Karpas-422 (cell line): ENCODE measurements at places on chromosomes 4 and X.

DNA sequence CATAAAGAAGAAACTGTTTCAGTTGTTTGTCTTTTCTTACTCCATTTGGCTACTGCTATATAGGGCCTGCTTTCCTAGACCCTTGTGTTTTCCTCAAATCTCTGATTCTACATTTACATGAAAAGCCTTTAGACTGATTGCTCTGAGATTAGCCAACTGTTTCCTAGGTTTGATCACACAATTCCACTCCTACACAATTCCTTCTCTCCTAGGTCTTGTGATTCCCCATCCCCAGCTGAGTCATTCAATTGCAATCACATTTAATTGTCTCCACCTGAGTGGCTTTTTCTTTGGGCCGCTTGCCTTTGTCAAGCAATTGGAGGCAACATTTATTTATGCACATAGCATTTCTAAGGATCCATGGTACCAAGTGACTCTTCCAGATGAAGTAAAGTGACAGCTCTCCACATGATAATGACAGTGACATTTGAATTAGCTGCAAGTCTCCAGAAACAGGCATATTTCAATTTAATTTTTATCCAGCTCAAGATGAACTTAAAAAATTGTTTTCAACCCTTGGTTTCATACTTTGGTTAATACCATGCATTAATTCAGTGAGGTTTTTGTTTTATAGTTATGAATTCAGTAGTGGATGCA lies 35.8 kb downstream of the ATXN3L start:
- no peak for DNase-seq

DNA sequence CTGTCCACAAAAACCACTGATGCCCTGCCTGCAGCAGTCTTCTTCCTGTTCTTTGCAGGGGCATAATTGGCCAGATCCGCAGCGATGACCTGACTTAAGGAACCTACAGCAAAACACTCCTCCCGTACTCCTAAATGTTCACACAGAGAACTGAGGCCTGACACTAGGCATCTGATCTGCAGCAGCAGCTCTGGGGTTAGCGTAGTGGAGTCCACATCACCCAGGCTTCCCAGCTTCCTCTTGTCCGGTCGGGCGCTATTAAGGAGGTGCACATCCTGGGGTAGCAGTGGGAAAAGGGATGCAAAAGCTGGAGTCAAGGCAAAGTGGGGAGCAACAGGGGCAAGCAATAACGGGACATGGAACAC lies 758 bp downstream of the SCFD2 start:
- DNase-seq = peak; percentile 70

DNA sequence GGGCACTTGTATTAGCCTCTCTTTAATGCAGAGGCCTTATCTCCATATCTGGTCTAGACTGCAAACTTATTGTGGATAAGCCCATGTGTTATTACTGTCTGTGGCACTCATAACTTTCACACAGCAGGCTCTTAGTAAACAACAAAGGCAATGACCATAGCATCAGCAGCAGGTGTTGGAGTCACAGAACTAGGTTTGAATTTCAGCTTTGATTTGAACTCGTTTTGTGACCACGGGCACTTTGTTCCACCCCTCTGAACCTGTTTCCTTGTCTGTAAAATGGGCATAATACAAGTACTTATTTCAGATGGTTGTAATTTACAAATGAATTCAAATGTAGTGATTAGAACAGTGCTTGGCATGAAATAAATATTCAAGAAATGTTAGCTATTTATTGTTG lies 121.8 kb upstream of the C1GALT1C1 start:
- no peak for DNase-seq

DNA sequence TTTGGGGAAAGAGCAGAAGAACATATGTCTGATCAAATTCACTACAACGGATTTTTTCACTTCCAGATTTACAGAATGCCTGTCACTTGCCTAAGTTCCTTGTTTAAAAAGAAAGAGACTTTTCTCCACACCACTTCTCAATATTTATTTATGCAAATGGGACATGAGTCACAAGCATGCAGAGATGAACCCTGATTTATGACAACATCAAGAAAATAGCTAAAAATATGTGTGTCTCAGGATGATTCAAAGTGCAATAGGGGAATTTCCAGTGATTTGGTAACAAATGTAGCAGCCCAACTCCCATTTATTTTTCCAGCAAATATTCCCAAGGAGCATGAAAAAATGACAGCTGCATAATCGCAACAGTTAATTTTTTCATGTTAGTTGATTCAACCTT lies 180.4 kb upstream of the FAT1 start:
- DNase-seq = no peak

- DNase-seq = no peak
These were observed 17.8 kb downstream of the GAB3 start for GRCh38 chrX:154733066-154733425.

GRCh38 chr4:99843413-99843812 lies 26.8 kb downstream of the DAPP1 start:
- no peak for DNase-seq

DNA sequence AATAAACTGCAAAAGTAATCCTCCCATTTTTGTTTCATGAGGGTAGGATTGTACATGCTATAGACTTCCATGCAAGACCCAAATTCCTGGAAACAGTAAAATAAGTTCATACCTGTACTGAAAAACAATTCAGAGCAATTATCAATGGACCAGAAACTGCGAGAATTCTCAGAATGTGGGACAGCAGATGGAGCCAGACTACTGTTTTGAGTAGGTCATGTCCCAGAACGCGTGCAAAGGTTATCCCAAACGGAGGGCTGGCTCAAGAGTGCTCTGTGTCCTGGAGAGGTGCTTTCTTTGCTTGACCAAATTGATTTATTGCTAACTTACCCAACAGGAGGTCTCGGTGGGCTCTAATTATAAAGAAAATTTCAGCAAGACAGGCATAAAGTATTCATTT lies 1.7 kb upstream of the MAGEH1 start:
- DNase-seq = no peak

DNA sequence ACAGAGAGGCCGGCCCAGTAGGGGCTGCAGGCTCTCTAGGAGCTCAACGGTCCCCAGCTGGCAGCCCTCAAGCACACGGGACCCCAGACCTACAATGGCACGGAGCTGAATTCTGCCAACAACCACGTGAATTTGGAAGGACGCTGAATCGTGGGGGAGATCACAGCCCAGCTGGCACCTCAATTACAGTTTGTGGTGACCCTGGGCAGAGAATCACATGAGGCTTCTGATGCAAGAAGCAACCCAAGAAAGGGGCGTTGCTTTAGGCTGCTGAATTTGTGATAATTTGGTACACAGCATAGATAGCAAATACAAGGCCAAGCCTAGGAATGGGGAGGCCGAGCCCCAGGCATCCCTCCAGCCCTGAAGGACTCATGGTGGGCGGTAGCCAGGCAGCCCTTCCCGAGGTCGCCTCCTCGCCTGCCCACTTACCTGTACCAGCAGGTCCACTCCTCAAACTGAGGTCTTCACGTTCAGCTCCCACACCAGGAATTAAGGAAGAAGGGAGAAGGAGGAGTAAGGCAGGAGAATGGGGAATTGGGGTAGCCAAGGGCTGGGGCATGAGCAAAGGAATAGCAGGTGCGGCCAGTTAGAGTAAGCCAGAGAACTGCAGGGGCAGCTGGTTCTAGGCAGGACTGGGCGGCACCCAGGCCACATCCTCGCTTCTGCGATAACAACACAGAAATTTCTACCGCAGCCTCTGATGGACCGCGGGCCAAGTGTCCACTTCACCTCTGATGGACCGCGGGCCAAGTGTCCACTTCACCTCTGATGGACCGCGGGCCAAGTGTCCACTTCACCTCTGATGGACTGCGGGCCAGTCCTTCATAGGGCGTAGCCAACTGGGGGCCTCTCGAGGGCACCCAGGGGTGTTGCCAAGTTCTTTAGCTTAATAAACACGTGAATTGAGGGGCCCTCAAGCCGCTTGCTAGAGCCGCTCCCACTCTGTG lies 23.4 kb upstream of the HTRA3 start:
- no peak for DNase-seq

DNA sequence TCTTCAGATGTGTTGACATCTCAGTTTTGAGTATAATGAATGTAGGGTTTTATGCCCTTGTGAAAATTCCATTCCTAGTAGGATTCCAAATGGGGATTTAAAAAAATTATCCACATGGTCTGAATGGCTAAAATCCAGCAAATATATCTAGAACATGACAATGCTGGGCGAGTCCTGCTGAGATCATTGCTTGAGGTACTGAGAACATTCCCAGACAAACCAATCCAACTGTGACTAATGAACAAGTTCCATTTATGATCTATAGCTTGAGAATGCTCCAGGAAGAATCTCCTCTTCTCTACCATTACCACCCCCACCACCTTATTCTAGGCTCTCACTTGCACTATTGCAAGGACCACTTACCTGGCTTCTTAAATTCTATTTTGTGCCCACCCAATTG lies 77.2 kb upstream of the IL1RAPL2 start:
- DNase-seq = no peak

GRCh38 chr4:20570981-20571715 lies 129.1 kb upstream of the PACRGL start:
- DNase-seq = no peak

GRCh38 chr4:184270808-184271413 lies 53.2 kb upstream of the ENPP6 start:
- DNase-seq = no peak

- no peak for DNase-seq
These were observed 125.5 kb upstream of the NRK start for GRCh38 chrX:105696870-105697269.

DNA sequence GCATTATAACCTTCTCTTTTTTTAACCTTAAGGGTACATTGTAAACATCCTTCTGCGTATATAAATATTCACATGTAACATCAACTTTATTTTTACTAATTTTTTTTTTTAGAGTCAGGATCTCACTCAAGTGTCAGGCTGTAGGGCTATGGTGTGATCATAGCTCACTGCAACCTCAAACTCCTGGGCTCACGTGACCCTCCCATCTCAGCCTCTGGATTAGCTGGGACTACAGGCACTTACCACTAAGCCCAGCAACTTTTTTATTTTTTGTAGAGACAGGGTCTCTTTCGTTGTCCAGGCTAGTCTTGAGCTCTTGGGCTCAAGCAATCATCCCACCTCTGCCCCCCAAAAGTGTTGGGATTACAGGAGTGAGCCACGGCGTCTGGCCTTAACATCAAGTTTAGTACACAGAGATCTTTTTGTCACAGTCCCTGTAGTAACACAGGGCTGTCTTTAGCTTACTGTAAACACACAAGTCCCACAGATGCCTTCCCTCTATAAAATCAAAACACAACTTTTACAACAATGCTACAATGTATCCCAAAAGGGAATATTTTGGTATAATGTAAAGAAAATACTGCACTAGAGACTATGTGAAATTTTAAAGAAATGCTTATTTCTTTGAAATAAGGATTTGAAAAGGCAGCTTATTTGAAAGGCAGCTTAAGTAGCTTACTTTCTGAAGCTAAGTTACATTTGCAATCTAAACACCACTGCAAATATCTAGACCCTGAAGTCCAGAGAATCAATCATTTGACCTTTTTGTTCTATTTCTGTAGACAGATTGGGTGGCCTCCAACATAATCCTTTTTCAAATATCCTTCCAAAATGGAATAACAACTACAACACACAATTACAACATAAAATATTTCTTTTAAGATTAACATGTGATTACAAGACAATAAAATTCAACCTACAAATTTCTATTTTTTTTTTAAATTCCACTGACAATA lies 116.0 kb downstream of the APBB2 start:
- no peak for DNase-seq

DNA sequence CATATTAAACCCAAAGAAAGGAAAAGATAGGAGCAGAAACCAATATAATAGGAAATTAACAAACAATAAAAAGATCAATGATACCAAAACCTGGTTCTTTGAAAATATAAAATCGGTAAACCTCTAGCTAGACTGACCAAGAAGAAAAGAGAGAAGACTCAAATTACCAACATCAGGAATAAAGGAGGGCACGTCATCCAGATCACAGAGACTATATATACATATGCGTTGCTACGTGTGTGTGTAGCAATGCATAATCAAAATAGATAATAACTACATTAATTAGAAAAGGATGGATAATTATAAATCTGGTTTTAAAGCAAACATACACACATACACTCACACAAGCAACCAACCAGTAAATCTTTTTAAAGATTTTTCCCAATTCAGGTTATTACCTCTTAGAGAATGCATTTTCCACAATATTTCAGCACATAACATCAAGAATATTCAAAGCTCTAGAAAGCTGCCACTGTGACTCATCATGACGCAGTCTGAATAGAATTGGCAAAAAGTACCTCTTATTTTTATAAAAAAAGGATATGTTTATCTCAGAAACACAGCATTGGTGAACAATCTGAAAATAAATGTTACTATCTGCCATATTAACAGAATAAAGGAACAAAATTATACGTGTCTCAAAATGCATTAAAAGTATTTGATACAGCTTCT lies 41.4 kb upstream of the USP9X start:
- DNase-seq = no peak

DNA sequence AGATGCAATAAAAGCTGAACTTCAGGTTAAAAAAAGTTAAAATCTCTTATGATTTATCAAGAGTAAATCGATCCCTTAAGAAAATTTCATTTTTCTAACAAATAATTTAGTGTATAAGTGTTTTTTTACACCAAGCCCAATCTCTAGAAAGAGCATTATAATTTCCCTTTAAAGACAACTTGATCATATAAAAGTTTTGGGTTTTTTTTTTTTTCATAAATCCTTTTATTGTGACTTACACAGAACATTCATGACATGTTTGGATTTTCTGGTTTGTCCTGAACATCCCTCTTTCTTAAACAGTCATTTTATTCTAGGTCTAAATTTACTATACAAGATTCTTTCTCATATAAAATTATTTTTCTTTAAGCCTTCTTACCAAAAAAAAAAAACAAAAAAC lies 6.5 kb downstream of the ZNF721 start:
- DNase-seq = no peak

DNA sequence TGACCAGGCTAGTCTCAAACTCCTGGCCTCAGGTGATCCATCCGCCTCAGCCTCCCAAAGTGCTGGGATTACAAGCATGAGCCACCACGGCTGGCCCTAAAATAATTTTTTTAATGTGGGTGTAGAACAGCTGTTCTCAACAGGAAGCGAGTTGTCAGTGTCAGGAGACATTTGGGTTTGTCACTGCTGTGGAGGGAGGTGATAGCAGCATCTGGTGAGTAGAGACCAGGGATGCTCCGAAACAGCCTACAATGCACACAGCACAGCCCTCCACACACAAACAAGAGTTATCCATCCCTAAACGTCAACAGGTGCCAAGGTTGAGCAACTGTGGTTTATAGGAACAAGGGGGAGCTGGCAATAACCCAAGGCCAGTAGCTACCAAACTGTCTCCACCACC lies 243.4 kb upstream of the STS start:
- DNase-seq = no peak

DNA sequence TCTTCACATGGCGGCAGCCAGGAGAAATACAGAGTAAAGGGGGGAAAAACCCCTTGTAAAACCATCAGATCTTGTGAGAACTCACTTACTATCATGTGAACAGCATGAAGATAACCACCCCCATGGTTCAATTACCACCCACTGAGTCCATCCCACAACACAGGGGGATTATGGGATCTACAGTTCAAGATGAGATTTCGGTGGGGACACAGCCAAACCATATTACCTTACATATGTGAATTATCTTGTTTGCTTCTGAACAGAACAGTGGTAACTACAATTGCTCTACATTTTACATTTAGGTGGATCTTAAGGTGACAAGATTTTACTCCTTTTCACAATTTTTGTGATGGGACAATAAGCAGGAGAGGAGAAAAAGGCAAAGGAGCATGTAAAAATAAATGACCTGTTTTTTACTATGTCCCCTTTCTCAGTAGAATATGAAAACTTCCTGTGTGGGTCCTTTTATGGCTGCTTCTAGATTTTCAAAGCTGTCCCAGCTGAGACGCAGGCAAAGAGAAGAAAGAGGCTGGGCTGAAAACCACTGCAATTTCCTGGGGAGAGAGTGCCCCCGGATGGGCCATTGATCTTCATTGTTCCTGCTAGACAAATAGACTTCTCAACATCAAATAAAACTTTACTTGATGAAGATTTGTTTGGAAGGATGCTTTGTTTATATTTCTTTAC lies 45.9 kb upstream of the PGM2 start:
- DNase-seq = no peak
